Mesothelial cell of epicardium (in vitro differentiated cells): ENCODE measurements at places on chromosomes 2 and 18.

- H3K27ac ChIP-seq, result no peak overlapping the region
- H3K27me3 ChIP-seq, result no peaks in the 10 kb centered on the region
- H3K4me1 ChIP-seq, result peaks cover 48% of the 10 kb centered on the region
- H3K4me3 ChIP-seq, result no peak overlapping the region
- peaks cover 7% of the 10 kb centered on the region for H3K36me3 ChIP-seq
- no peak for DNase-seq
Measured at GRCh38 chr18:44941516-44941915, 260.8 kb downstream of the SETBP1 start.

- no peaks in the 10 kb centered on the region for H3K36me3 ChIP-seq
- H3K4me3 ChIP-seq, result no peak overlapping the region
- DNase-seq, result no peak
- no peak overlapping the region for H3K27ac ChIP-seq
Measured at GRCh38 chr2:169036736-169037440, 5.8 kb upstream of the ABCB11 start.

- H3K27me3 ChIP-seq, result peaks cover 27% of the 10 kb centered on the region
- H3K27ac ChIP-seq, result no peak overlapping the region
- DNase-seq, result no peak
- peaks cover 16% of the 10 kb centered on the region for H3K36me3 ChIP-seq
- H3K4me1 ChIP-seq, result no peaks in the 10 kb centered on the region
Measured at GRCh38 chr2:27573452-27573851, 9.4 kb upstream of the ZNF512 start.

DNA sequence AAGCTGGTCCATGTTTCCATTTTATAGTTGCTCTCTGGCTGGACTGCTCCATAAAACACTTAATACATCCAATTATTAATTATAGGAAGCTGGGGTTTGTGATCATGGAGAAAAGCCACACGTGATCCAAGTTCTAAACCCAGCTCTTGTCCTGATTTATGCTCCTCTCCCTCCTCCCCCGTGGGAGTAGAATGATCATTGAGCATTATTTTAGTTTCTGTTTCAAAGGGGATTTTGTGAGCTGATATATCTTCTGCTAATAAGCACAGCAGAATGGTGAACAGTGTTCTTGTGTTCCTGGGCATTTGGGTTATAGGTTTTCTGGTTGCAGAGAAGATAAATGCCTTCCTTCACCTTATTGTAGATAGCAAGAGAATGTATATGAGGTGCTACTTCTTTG is 135.7 kb upstream of the TMEM200C start:
- no peaks in the 10 kb centered on the region for H3K27me3 ChIP-seq
- peaks cover 8% of the 10 kb centered on the region for H3K4me1 ChIP-seq
- no peak overlapping the region for H3K4me3 ChIP-seq
- DNase-seq, result no peak
- peak overlapping the region; percentile 23 for H3K27ac ChIP-seq

DNA sequence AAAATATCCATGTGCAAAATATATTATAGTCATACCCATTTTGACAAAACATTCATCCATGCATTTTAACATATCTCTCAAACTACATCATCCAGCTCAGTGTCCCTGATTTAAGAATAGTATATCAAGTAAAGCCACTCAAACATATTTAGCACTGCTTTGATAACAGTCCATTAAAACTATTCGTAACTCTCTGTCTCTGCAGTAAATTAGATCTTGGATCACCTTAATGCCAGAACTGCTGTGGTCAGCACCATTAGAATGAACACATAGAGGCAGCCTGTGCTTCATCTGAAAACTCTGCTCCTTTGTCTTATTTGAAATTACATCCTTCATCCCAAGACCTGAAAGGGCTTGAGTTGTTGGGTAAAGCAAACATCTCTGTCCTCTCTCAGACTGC is 234.0 kb downstream of the MBD2 start:
- no peak overlapping the region for H3K4me3 ChIP-seq
- H3K27ac ChIP-seq, result no peak overlapping the region
- no peaks in the 10 kb centered on the region for H3K36me3 ChIP-seq
- DNase-seq, result no peak
- no peaks in the 10 kb centered on the region for H3K27me3 ChIP-seq

GRCh38 chr2:178477443-178478129 is 814 bp downstream of the FKBP7 start:
- no peaks in the 10 kb centered on the region for H3K27me3 ChIP-seq
- H3K36me3 ChIP-seq, result no peaks in the 10 kb centered on the region
- H3K27ac ChIP-seq, result peak overlapping the region; percentile 99
- H3K4me1 ChIP-seq, result peaks cover 43% of the 10 kb centered on the region
